HL-60 (cell line): ENCODE measurements at places on chromosomes 7 and 10.

GRCh38 chr10:92181575-92181974, 109.3 kb downstream of the CPEB3 start:
- DNase-seq, result no peak

GRCh38 chr10:29811751-29812427, 177.1 kb upstream of the SVIL start:
- no peak for DNase-seq

GRCh38 chr10:58179238-58179637, 88.5 kb downstream of the IPMK start:
- no peak for DNase-seq

DNA sequence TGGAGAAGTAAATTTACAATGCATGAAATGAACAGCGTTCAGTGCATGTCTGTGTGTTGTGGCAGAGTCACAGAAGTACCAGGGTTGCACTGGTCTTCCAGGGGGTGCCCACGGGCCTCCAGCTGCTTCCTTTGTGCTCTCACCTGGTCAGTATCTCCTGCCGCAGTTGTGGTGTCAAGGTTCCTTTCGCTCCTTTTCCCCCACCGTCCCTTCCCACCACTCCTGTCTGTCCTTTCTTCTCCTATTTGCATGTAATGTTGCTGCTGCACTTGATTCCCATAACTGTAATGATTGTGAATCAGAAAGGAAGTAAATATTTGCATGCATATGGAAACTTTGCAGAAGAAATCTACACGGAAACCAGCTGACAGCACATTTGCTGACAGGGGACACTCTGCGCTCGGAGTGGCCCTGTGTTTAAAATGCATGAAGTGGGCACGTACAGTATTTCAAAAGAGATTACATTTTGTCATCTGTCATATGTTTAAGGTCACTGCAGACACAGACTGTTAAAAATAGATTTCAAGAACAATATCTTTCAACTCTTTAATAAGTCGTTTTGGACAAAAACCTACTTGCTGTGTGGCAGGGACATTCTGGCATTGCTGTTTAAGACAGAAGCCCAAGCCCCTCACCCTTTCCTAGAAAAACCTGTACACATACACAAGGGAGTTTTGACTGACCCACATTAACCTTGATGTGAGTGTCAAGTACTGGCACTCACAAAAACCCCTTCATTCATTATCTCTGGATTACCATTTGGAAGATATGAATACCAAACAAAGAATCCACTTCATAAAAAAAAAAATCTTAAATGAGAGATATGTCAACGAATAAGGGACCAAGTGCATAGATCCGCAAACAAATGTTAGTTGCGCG, 336.7 kb upstream of the KLF6 start:
- DNase-seq, result no peak

GRCh38 chr10:115328331-115328730, 235.2 kb downstream of the ATRNL1 start:
- DNase-seq, result no peak

- DNase-seq, result no peak
Measured at GRCh38 chr7:33243319-33243881, 114.0 kb downstream of the BBS9 start.

- no peak for DNase-seq
Measured at GRCh38 chr10:121152033-121152432, 300.9 kb downstream of the WDR11 start.

GRCh38 chr10:114933588-114933987, 4.4 kb upstream of the TRUB1 start:
- no peak for DNase-seq

- DNase-seq, result no peak
Measured at GRCh38 chr10:97144297-97144696, 41.5 kb downstream of the SLIT1 start.

GRCh38 chr10:48589266-48589665, 15.6 kb downstream of the ARHGAP22 start:
- DNase-seq, result no peak

GRCh38 chr10:59036311-59037017, 140.0 kb upstream of the PHYHIPL start:
- DNase-seq, result no peak

DNA sequence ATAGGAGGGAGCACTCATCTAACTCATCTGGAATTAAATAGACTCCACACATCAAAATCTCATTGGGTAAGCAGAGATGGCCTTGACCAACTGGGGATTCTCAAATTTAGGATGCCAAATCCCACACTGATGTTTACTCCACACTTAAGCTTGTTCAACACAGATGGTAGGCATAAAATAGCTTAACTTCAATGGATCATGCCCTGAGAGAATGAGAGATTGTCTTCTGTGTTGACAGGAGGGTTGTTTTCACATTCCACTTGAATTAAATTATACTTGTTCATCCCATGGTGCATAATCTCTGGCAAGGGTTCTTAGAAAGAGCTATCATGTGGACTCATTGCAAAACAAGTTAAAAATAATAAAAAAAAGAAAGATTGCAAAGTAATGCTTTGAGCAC, 391.4 kb downstream of the PLXDC2 start:
- DNase-seq, result no peak

- no peak for DNase-seq
Measured at GRCh38 chr7:72268090-72268489, 144.0 kb downstream of the CALN1 start.

DNA sequence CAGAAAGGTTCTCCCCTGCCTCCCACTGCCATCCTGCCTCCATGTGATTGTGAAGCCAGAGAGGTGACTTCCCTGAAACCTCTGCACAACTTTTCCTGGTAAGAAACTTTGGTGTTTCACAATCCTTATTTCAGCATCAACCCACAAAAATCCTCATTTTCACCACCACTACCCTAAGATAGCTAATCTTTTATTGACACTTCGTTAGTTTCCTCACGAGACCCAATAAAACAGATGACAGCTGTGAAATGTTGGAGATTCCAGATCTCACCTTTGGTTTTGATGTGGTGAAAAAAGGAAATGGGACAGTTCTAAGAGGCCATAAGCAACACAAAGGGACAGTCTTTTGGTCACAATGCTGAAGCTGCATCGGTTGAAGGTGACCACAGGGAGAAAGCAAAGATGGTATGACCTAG, 59.9 kb upstream of the TM9SF3 start:
- DNase-seq, result peak; percentile 44

DNA sequence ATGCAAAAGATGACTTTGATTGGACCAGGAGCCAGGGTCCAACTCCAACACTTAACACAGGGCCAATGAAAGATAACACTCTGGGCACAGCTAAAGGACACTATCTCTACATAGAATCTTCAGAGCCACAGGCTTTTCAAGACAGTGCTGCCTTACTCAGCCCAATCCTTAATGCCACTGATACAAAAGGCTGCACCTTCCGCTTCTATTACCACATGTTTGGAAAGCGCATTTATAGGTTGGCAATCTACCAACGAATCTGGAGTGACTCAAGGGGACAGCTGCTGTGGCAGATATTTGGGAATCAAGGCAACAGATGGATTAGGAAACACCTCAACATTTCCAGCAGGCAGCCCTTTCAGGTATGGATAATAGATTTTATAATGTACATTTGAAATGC, 160.7 kb downstream of the MALRD1 start:
- DNase-seq, result no peak

DNA sequence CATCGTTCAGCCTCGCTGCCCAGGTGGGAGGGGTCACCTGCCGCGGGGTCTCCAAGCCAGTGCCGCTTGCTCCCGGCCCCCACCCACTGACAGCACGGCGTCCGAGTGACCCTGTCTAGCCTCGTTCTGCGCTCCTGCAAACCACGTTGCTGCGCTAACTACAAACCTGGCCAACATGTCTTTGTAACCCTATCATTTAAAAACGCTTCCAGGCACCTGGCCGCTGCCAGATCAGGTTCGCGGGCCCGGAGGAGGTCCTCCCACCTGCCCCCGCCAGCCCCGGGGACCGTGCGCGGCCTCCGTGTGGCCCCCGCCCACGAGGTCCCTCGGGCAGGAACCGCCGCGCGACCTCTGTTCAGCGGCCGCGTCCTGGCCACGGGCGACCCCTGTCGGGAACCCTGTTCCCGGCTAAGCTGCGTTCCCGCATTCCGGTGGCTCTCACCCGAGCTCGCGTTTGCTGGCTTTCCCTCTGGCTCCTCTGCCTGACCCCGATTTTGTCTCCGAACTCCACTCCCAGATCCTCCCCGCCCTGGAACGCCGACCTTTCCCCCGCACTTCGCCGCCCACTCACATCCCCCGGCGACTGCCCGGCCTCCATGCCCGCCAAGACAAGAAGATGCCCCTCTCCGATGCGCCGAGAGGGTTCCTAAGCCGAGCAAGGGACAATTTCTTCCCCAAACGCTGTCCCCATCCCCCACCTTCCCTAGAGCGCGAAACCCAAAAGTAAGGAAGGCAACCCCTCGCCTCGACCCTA, 2.4 kb downstream of the SFMBT2 start:
- DNase-seq, result no peak

DNA sequence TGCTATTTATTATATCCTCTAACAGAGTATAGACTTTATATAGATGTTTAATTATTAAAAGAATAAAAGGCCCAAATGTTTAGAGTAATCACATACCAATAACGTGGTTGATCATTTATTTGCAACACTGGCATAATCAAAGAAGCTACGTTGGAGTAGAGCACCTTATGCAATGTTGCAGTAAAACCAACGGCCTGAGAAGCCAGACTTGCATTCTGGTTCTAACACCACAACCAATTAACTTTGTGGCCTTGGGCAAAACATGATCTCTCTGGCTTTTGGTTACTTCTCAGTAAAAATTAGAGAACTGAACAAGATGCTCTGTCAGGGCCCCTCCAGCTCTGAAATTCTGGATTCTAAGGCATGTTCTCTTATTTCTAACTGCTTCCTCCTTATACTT, 476.2 kb downstream of the GRM8 start:
- DNase-seq, result no peak
